ENCODE measurements at places on chromosomes 5 and 9.

DNA sequence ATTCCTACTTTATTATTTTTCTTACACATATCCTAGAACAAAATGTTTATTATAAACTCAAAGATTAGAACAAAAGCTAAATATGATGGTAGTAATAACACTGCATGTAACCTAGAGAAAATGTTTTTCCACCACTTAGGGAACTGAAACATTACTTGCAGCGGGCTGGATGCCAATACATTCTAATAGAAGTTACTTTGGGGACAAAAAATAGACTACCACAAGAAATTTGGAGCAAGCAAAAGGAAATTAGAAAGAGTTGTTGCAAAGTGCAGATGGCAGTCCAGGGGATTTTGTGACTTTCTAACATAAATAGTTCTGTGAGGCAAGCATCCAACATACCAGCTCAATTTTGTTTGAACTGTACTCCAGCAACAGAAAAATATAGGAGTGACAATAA lies 255.3 kb upstream of the GRIN3A start:
- DNase-seq = no peak

- DNase-seq = no peak
Measured at GRCh38 chr5:14063138-14063537, 80.0 kb upstream of the TRIO start.

DNA sequence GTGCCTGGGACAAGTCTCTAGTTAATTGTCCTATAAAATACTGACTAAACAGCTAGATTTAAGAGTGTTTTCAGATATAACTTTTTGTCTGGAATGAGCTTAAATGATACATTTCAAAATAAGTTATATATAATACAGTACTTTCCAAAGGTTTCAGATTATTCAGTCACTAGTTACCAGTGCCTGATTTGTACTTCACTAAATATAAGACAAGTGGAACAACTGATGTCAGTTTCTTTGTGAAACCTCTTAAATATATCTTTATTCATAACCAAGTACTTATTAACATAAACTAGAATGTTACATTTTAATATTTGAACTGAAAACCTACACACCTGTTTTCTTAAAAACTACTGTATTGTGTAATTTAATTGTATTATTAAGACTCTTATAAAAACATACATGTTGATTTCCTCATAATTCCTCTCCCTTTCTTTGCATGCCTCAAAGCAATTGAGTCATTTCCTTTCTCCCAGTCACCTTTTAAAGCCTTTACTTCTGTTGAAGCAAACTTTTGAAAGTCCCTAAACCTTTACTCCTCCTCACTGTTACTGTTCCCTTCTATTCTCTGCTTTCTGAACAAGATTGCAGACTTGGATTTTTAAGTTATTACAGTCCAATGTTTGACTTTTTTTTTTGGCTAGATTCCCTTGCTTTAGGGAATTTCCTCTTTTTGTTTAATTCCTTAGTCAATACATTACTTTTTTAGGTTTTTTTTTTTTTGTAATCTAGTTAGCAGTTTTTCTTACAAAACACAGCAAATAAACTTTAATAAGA lies 8.7 kb upstream of the SEMA6A start:
- DNase-seq = no peak

GRCh38 chr9:110308633-110309038 lies 29.0 kb downstream of the TXNDC8 start:
- no peak for DNase-seq

DNA sequence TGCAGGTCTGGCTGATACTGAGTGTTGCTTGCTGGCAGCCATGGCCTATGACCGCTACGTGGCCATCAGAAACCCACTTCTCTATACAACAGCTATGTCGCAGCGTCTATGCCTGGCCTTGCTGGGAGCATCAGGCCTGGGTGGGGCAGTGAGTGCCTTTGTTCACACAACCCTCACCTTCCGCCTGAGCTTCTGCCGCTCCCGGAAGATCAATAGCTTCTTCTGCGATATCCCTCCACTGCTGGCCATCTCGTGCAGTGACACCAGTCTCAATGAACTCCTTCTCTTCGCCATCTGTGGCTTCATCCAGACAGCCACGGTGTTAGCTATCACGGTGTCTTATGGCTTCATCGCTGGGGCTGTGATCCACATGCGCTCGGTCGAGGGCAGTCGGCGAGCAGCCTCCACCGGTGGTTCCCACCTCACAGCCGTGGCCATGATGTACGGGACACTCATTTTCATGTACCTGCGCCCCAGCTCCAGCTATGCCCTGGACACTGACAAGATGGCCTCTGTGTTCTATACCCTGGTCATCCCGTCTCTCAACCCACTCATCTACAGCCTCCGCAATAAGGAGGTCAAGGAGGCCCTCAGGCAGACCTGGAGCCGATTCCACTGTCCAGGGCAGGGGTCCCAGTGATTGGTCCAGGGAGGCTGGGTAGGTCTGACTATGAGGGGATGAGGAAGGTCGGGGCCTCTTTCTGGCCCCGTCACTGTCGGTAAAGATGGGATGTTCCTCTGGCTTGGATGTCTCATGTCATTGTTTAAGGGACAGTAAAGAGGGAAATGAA lies 718 bp downstream of the OR5C1 start:
- DNase-seq = no peak

GRCh38 chr9:110371411-110372007 lies 33.8 kb upstream of the TXNDC8 start:
- DNase-seq = no peak

DNA sequence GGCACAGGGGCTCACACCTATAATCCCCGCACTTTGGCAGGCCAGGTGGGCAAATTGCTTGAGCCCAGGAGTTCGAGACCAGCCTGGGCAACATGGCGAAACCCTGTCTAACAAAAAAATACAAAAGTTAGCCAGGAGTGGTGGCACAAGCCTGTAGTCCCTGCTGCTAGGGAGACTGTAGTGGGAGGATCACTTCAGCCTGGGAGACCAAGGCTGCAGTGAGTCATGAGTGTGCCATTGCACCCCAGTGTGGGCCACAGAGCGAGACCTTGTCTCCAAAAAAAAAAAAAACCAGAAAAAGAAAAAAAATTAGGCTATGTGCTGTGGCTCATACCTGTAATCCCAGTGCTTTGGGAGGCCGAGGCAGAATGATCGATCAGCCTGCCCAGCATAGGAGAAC lies 58.5 kb upstream of the EIF4EBP3 start:
- DNase-seq = no peak

DNA sequence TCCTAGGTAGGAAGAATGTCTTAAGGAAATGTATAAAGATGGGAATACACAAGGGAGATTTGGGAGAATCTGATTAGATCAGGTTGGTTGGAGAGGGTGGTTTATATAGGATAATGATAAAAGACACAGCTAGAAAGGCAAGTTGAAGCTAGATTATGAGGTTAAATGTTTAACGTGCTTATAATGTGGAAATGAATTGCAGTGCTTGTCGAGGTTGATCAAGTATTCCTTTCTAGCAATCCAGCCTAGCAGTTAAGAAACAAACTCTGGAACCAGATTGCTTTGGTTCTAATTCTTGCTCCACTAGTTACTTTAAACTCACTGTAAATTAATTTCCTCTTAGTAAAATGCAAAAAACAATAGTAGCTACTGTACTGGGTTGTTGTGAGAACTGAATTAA lies 76.5 kb downstream of the NIPBL start:
- no peak for DNase-seq

GRCh38 chr9:121556580-121556979 lies 56.9 kb upstream of the GGTA1 start:
- DNase-seq = no peak

- DNase-seq = no peak
Measured at GRCh38 chr5:134500699-134501430, 24.6 kb upstream of the JADE2 start.

DNA sequence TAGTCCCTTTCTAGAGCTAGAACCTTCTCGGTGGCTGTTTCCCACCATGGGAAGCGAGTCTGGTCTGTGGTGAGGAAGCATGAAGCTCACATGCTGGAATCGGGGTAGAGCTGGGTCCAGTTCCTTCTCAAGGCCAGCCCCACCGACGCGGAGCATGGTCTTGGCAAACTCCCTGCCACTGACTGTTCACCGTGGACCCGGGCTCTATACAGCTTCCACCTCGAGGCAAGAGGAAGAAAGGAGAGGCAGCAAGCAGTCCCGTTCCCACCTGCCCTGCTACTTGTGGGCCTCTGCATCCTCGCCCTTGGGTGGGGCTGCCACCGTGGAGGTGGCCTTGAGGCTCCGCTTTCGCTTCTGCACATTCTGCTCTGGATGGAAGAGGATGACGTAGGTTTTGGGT lies 13.7 kb downstream of the GRM6 start:
- no peak for DNase-seq

- DNase-seq = no peak
Measured at GRCh38 chr5:134149571-134150303, 27.0 kb downstream of the SKP1 start.

GRCh38 chr5:133942614-133943474 lies 25.6 kb downstream of the C5orf15 start:
- DNase-seq = no peak

GRCh38 chr9:98944057-98944733 lies 488 bp downstream of the COL15A1 start:
- DNase-seq = no peak

- DNase-seq = peak; percentile 42
Measured at GRCh38 chr9:26975728-26976707, 19.8 kb downstream of the IFT74 start.

GRCh38 chr9:127159949-127160610 lies 37.6 kb upstream of the ANGPTL2 start:
- no peak for DNase-seq

GRCh38 chr9:85617141-85617670 lies 124.5 kb downstream of the AGTPBP1 start:
- DNase-seq = no peak

DNA sequence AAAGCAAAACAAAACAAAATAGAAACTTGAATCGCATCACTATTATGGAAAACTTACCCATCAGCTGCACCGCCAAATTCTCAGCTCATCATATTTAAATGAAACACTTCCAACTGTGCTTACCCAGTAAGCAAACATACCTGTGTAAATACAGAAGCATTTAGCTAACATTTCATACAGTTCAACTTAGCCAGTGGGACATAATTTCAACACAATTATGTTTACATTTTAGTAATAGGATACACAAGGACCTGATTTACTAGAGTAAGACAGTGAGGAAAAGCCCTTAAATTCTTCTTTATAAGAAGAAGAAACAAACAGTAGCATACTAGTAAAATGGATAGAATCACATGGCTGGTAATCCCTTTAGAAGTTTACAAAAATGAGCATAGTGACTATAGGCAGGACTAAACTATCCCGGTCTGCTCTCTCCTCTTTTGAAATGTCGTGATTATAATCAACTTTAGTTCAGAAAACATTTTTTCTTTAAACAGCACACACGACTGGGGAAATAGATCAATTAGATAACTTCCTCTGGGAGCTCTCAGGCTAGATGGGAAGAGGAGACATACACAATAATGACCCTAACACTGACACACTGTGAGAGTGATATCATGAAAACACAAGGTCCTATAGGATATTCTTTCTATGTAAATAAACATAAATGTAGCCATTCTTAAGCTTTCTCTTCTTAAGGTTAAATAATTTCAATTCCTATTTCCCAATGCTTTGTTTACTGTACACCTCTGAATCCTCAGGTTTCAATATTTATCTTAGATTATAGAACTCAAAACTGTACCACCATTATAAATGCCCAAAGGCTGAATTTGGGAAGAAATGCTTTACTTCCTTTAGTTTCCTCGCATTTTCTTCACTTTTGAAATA lies 15.9 kb upstream of the CDC20B start:
- no peak for DNase-seq

- DNase-seq = no peak
Measured at GRCh38 chr9:123629531-123629930, 273.5 kb downstream of the CRB2 start.

DNA sequence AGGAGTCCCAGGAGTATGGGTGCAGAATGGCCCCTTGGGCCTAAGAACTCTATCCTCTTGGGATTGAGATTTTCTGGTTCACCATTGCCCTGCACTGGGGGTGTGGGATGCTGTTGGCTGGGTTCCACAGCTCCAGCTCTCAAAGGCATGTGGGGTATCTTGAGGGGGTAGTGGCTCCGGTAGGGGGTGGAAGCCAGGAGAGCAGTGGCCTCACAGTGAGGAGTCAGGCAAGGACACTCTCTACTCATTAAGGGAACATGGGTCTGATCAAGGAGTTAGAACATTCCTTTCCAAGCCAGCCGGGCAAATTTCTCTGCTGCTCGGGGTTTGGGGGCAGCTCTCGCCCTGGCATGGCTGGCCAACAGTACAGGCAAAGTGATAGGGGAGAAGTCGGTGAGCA lies 33.0 kb downstream of the LARP1 start:
- no peak for DNase-seq

- no peak for DNase-seq
Measured at GRCh38 chr5:170468633-170469285, 35.1 kb upstream of the KCNIP1 start.

DNA sequence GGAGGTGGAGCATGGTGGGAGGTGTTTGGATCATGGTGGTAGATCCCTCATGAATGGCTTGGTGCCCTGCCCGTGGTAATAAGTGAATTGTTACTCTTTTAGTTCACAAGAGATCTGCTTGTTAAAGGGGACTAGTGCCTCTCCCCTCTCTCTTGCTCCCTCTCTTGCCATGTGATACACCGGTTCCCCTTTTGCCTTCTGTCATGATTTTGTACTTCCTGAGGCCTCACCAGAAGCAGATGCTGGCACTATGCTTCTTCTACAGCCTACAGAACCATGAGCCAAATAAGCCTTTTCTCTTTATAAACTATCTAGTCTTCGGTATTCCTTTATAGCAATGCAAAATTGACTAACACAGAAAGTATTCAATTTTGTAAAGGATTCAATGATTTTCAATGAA lies 817.1 kb downstream of the TLR4 start:
- DNase-seq = no peak

GRCh38 chr5:167819406-167819805 lies 472.0 kb upstream of the WWC1 start:
- DNase-seq = no peak

DNA sequence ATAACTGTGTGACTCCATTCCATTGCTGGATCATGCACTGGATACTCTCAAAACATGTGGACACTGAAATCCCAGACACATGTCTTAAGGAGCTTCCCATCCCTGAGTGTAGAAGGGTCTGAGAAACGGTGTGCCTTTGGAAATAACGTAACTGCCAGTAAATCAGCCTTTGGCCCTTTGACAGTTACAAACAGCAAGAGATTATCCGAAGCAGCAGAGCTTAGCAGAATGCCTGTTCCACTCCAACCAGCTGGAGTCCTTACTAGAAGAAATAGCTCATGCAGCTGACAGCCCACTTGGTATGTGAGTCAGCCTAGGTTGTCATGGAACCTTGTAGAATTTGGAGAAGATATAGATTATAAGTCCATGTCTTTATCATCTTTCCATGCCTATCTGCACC lies 7.0 kb downstream of the TMEM252 start:
- no peak for DNase-seq

- no peak for DNase-seq
Measured at GRCh38 chr5:79200573-79201183, 35.3 kb upstream of the JMY start.

DNA sequence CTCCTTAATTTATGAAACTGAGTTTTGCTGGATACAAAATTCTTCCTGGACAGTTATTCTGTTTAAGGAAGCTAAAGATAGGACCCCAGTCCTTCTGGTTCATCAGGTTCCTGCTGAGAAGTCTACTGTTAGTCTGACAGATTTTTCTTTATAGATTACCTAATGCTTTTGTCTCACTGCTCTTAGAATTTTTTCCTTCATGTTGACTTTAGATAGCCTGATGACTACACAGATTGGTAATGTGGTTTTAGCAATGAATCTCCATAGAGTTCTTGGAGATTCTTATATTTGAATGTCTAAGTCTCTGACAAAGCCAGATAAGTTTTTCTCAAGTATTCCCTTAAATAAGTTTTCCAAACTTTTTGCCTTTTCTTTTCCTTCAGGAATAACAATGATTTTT lies 419.7 kb downstream of the CDH10 start:
- no peak for DNase-seq

GRCh38 chr5:645421-645820 lies 33.3 kb downstream of the CEP72 start:
- no peak for DNase-seq

GRCh38 chr5:40507095-40507494 lies 172.6 kb upstream of the PTGER4 start:
- no peak for DNase-seq
